ENCODE measurements at places on chromosomes 7 and 10.

GRCh38 chr7:95470452-95470851 is 15.3 kb upstream of the ASB4 start:
- DNase-seq: no peak

- no peak for DNase-seq
Observed at GRCh38 chr10:100383251-100383650, 36.2 kb downstream of the SCD start.

GRCh38 chr7:25675789-25676474 is 447.6 kb upstream of the NPVF start:
- DNase-seq: no peak

GRCh38 chr10:103731609-103732270 is 123.6 kb downstream of the SH3PXD2A start:
- no peak for DNase-seq

DNA sequence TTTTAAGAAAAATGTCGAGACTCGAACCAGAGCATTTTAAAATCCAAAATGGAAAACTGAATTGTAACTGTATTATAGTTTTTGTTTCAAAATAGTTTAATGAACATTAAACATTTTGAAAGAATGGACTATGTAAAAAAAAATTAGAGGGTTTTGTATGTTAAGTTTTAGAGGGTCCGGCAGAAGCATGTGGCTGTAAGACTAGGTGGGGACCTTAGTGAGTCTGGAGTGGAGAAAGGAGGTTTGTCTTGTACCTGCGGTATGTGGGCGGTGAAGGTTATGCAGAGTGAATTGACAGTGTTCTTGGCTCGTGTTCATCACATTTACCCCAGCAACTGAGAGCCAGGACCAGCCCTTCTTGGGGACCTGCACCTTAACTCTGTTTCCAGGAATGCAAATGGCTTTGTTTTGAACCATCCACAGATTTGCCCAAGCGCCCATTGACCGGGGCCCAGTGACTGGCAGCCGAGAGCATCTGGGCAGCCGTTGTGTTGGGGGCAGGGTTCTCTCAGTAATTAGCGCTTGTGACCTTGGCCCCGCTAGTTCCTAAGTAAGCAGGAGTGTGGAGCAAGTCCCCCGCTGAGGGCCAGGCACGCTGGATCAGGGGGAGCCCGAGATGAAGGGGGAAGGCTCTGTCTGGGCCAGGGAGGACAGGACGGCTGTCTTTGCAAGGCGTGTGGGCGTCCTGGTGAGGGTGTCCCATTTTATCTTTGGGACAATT is 1.4 kb upstream of the KLF6 start:
- DNase-seq: no peak

DNA sequence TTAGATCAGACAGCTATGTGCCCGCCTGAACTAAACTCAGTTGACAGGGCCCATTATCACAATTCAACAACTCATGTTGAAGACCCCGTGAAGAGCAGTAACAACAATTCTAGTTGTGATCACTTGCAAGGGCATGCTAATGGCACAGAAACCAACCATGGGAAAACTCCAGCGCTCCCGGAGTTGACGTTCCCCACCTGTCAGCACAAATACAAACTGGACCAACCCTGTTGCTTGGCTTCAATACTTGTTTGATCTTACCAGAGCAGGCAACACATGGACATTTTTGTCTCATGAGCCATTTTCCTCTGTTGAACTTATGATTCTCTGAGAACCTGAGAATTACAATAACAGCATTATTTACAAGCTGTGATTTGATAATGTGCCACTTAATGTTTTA is 119.0 kb upstream of the LANCL2 start:
- no peak for DNase-seq

GRCh38 chr7:64879086-64879730 is 23.9 kb upstream of the ZNF273 start:
- DNase-seq: no peak

- no peak for DNase-seq
Observed at GRCh38 chr7:106653488-106653887, 7.5 kb downstream of the CCDC71L start.

GRCh38 chr10:126930883-126931503 is 25.8 kb downstream of the DOCK1 start:
- DNase-seq: no peak

DNA sequence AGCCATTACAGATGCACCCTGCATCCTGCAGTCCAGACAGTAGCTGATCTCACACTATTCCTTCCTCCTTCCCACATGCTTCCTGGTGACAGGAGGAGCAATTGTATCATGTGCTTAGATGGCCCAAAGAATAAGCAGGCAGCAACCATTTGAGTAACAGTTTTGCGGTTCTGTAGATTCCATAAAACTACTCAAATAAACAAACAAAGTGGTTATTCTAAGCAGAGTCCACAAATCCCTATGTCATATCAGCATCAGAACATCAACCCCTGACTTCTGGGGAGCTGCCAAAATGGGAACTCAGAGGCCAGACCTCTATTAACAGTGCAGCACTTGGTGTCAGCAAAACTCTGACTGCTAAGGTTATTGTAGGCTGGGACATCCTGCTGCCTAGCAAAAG is 226.0 kb downstream of the SORCS1 start:
- no peak for DNase-seq

GRCh38 chr7:65809259-65809981 is 63.5 kb upstream of the VKORC1L1 start:
- no peak for DNase-seq

DNA sequence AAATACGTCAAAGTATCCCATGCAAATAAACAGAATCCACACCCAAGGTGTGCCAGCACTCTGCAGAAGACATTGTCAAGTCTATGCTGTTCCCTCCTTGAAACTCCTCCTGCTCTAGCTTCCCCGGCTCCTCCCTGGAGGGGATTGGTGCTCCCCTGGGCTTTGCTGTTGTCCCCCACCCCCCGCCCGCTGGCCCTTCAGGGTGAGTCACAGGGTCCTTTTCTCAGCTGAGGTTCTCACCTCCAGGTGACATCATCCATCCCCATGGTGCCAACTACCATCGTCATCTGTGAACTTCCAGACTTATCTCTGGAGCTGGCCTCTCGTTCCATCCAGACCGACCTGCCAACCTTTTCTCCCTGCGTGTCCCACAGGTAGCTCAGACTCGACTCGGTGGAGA is 77.0 kb downstream of the ITIH5 start:
- no peak for DNase-seq

GRCh38 chr10:94193466-94193924 is 169.2 kb downstream of the NOC3L start:
- DNase-seq: no peak

DNA sequence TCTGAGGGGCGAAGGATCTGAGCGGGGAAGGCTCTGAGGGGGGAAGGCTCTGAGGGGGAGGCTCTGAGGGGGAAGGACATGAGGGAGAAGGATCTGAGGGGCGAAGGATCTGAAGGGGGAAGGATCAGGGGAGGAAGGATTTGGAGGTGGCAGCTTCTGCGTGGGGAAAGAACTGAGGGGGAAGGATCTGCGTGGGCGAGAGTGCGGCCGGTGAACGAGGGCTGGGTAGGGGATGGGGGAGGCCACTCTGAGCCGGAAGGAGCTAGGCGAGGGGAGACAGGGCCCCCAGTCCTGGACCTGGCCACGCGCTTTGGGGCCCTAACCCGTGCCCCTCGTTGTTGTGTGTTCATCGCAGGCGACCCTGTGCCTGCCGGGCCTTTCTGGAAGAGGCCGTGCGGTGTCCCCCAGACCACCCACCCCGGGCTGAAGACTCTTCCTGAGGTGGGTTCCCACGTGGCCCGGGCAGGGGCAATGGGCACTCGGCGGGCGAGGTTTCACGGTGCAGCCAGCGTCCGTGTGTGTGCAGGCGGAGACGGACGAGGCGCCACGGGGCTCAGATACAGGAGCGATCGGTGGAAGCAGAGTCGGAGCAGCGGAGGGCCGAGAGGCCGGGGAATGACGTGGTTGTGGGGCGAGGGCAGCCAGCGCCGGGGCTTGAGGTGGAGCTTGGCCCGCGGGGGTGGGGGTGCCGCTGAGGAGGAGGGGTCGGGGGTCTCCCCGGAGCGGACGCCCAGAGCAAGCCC is 2.0 kb downstream of the CALY start:
- DNase-seq: no peak

DNA sequence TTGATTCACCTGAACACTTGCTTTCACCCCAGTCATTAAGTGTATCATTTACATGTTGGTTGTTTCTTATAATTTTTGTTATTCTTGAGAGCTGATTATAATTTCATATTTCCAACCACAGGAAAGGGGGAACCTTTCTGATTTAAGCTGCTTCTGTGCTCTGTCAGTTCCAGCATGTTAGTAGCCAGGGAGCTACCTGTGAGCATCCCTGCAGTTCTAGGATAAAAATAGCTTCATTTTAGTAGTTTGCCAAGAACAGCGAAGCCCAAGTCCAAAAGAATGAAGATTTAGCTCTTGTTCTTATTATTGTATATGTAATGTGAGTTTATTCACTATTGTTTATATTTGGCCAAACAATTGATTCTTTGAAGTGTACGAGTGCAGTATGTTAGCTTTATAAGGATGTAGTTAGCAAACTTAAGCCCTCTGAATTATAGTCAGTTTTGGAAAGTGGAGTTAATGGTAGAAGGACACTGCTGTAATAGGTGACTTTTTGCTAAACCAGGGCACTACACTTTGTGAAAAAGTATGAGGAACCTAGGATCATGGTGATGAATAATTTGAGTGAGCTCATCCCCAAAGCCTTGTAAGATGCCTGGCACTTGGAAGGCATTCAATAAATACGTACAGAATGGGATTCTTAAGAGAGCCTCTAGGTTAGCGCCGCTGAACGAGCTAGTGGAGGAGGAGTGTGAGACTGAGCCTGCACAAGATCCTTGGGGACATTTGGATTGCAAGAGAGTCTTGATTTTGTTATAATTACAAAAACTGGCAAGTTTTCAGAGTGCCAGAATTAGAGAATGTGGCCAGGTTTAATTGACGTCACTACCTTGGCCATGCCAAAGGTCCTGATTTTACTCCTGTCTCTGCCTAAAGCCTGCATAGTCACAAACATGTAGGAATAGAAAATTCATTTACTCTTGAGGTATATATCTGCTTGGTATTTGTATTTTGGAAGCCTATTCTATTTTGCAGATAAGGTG is 29.8 kb downstream of the DNAH11 start:
- no peak for DNase-seq

- no peak for DNase-seq
Observed at GRCh38 chr7:124085179-124085578, 52.3 kb upstream of the TMEM229A start.

DNA sequence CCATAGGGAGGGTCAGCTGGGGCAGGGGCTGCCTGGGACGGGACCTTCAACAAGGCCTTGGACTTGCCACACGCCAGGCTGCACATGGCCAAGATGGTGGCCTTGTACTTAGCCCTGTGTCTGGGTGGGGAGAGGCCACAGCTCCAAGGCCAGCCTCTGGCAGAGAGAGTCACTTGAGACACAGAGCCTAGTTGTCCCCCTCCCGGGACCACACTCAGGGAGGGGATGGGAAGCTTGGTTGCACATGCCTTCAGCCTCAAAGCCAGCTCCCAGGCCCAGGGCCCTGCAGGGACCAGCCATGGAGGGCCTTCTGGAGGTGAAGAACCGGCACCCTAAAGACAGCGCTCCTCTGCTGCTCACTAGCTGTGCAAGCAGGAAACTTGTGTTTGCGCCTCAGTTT is 16.7 kb downstream of the MMRN2 start:
- no peak for DNase-seq

- DNase-seq: no peak
Observed at GRCh38 chr10:76311752-76312636, 880.6 kb downstream of the LRMDA start.

DNA sequence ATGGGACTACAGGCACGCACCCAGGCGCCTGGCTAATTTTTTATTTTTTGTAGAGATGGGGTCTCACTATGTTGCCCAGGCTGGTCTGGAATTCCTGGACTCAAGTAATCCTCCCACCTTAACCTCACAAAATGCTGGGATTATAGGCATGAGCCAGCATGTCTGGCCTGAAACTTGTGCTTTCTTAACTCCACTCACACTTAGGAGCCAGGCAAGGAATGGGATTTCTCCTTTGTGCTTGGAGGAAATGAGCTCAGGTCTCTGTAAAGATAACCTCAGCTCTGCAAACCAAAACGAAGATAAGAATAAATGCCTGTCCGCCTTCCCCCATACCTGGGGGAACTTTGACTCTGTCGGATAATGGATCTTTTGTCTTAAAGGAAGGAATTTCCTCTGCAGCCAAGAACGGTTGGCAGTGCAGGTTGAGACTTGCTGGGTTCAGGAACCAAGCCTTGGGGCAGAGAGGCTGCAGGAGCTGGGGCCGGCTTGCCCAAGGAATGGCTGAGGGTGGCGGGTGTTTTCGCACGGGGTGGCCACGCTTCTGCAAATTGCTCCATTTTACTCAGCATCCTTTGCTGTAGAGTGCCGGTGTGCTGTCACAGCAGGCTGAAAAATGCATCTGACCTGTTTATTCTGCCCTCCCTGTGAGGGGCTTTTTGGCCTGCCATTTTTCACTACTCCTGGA is 174.2 kb downstream of the KIAA1217 start:
- no peak for DNase-seq

- no peak for DNase-seq
Observed at GRCh38 chr7:116231949-116232348, 21.6 kb downstream of the TES start.

GRCh38 chr10:129888784-129889616 is 75.1 kb downstream of the EBF3 start:
- no peak for DNase-seq

DNA sequence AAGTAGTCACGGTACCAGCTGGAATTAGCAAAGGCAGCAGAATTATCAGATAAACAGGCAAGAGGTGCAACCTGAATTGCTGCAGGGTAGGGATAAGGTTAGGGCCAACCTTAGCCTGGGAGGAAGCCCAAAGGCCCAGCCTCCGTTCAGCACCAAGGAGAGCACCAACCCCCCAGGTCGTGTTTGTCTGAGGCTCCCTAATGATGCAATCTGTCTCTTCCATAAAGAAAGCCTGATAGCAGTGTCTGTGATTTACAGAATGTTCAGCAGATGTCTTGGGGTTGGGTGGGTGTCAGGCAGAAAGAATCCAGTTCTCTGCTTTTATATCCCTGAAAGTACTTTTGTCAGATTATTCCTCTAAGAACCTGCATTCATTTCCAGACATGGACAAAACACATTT is 328.4 kb upstream of the AOAH start:
- DNase-seq: no peak

DNA sequence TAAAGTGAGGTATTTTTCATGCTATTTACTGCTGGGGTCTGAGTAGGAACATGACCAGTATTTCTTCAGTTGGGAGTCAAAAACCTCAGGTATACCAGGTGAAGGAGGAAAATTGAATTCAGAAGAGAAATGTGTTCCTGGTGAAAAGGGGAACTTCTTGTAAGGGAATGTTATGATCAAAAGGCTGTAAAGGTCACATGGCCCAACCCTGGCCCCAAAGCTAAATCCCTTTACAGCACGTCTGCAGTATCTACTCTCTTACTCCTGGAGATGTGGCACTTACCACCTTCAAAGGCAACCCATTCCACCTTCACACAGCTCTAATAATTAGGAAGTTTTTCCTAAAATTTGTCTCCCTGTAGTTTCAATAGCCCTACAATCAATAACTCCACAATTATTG is 15.2 kb downstream of the PIK3AP1 start:
- no peak for DNase-seq

GRCh38 chr7:114765331-114766040 is 156.4 kb upstream of the MDFIC start:
- no peak for DNase-seq
